GM18507 (cell line): ENCODE measurements at places on chromosomes 7 and 10.

- no peak for DNase-seq
These were observed 124.9 kb downstream of the ARHGAP12 start for GRCh38 chr10:31803606-31804351.

DNA sequence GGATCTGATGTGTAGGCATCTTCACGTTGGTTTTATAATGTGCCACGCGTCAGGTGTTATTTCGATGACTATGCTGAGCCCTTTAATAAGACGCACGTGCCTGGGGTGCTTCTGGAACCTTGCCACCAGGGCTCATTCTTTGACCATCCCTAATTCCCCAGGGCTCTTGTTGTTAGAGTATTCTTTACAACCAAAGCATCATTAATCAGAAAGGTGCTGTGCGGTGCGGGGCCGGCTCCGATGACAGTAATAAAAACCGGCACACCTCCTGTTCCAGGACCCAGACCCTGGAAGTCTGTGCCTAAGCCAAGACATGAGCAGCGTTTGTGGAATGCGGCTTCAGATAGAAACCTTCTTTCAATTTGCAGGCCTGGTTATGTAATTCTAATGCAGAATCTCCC, 58.4 kb downstream of the MGMT start:
- DNase-seq: no peak

GRCh38 chr7:25928549-25929330, 223.3 kb upstream of the NFE2L3 start:
- DNase-seq: no peak

GRCh38 chr7:131919920-131920709, 363.7 kb upstream of the PODXL start:
- DNase-seq: no peak

- DNase-seq: no peak
These were observed 57.1 kb upstream of the ABLIM1 start for GRCh38 chr10:114715171-114715670.
